ENCODE measurements at places on chromosomes 12 and 14. TPM values are rescaled to one million over a fixed set of nuclear protein-coding genes. Genes with fewer than 3 reads are reported as not detected.

DNA sequence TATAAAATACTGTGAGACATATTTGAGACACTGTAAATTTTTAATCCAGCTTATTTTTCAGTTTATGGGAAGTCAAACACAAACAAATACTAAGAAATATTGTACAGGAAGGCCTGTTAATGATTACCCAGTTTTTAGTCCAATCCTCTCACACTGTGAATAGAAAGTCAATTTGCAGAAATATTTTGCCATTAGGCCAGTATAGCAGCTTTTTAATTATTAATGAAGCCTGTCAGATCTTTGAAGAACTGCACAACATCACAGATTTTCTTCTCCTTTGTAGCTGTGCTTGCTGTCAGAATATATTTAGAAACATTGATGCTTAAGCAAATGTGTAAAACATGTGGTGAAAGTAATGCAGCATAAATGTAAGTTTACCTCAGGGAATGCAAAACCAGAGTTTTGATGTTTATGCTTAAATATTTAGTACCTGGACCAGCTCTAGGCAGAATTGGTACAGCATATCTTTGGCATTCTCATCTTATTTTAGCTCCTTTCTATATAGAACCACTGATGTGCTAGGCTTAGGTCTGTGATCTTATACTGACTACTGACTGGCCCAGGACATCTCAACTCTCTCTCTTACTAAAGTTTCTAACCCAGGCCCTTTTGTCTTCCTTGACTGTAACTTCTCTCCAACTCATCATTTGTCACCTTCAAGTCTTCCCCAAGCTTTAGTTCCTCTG is 230.8 kb upstream of the NAV3 start:
- DNase-seq = no peak

GRCh38 chr12:52735816-52736632 is 32.7 kb upstream of the KRT77 start:
- no peak for DNase-seq

DNA sequence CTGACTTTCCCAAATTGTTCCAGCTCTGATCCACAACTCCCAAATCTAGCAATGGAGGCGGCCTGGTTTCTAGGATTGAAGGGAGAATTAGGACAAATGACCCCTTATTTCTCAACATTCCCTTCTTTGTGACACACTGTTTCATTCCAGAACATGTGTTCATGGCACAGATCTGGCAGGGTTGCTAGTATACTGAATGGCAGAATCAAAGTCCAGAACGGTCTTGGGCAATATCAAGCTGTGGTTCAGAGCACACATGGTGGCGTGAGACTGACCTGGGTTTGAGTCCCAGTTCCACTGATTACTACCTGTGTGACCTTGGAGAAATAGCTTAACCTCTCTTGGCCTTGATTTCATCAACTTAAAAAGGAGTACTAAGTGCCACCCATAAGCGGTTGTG is 152.5 kb downstream of the SAMD4A start:
- DNase-seq = no peak

- no peak for DNase-seq
Measured at GRCh38 chr14:99163446-99163845, 108.6 kb downstream of the BCL11B start.

DNA sequence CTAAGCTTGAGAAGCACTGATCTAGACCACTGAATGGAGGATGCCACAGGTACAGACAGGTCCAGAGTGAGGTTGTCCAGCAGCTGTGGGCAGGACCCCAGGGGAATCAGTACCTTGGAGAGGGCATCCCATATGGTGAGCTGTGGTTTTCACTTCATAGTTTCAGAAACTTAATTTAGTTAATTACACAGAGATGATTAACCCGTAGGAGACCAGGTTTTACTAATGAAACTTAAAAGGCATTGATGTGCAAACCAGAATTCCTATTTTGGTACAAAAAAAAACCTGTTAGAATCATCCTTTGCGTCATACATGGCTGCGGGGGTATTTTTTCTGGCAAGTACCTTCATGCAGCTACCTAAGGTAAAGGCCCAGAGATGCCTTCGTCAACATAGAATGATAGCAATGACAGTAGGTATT is 159.3 kb downstream of the DACT1 start:
- no peak for DNase-seq

GRCh38 chr12:93896427-93896826 is 219.3 kb downstream of the CRADD start:
- peak; percentile 35 for DNase-seq

- DNase-seq = no peak
Measured at GRCh38 chr12:115388139-115388538, 704.2 kb upstream of the TBX3 start.

DNA sequence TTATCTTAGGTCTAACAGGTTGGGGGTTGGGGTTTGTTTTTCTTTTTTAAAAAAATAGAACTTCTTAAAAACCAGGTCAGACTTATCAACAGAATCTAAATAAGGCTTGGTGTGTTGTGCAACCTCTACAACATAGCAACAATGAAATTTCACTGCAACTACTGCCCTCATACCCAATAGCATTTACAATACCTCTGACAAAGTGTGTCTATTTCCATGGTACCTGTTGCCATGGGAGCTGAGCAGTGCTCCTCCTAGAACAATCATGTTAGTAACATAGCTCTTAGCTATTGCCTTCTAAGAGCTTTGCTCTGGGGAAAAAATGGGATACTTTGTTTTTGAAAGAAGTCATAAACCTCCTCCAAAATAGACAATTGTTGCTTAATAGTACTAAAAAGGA is 103.3 kb upstream of the CCDC175 start:
- DNase-seq = peak; percentile 3

- DNase-seq = peak; percentile 32
Measured at GRCh38 chr14:96102081-96102856, 63.1 kb downstream of the C14orf132 start.

- DNase-seq = peak; percentile 37
Measured at GRCh38 chr14:32256576-32256975, 53.5 kb upstream of the RNU6-8 start.

The TMEM116 gene
- 12.3 TPM for total RNA-seq

The KRT80 gene
- total RNA-seq = 0.17 TPM

The PRIMA1 gene
- not detected for total RNA-seq

The PLEKHD1 gene
- total RNA-seq = under 0.01 TPM

The SPIC gene
- not detected for total RNA-seq

The PAH gene
- not detected for total RNA-seq

The C14orf93 gene
- total RNA-seq = 10.5 TPM

Data from fibroblast of lung (primary cell).